A172 (cell line): ENCODE measurements at places on chromosomes 5 and 9. TPM values are rescaled to one million over a fixed set of nuclear protein-coding genes. Genes with fewer than 3 reads are reported as not detected.

The CCNH gene
- total RNA-seq, result 129 and 160 TPM in 2 replicates

The NOXA1 gene
- 1.7 and 3.3 TPM in 2 replicates for total RNA-seq

The PRR16 gene
- 1.9 and 4.0 TPM in 2 replicates for total RNA-seq

The LRRC19 gene
- total RNA-seq, result not detected in 2 replicates

The TXNDC15 gene
- total RNA-seq, result 109 and 130 TPM in 2 replicates

The FAM53C gene
- total RNA-seq, result 25.4 and 30.7 TPM in 2 replicates

The NIPAL4 gene
- 1.2 and 1.5 TPM in 2 replicates for total RNA-seq

The CCDC171 gene
- total RNA-seq, result 1.4 and 4.5 TPM in 2 replicates

The TOR4A gene
- total RNA-seq, result 79.6 and 94.5 TPM in 2 replicates

The DAB2IP gene
- total RNA-seq, result 15.8 and 19.1 TPM in 2 replicates

The FOXI1 gene
- 0.10 TPM in 1 of 2 replicates, not detected in the other for total RNA-seq

The REEP2 gene
- total RNA-seq, result 37.7 and 43.5 TPM in 2 replicates

The FBP1 gene
- 0.12 TPM in 1 of 2 replicates, not detected in the other for total RNA-seq

The CCDC183 gene
- total RNA-seq, result 0.45 and 0.55 TPM in 2 replicates

The PAPPA gene
- 0.02 TPM in 1 of 2 replicates, not detected in the other for total RNA-seq

The SPAG8 gene
- total RNA-seq, result 0.21 and 0.29 TPM in 2 replicates

The ADAMTS13 gene
- 0.43 and 1.6 TPM in 2 replicates for total RNA-seq

DNA sequence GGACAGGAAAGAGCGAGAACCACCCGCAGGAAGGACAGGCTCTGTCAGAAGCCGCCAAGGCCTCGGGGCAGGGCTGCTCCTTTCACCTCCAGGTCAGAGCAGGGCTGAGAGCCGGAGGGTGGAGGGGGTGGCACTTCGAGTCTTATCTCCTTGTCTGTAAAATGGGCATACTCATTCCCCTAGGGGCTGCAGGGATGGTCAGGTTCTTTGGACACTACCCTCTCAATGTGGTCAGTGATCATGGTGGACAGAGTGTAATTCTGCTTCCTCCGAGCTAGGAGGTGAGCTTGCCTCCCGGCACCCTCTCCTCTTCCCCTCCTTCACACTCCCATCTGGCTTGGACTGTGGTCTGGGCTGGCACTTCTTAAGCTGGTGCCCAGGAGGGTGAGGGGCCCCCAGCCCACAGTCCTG, 39.6 kb downstream of the RGS3 start:
- DNase-seq, result no peak

GRCh38 chr9:128253140-128253990, 22.4 kb downstream of the GOLGA2 start:
- no peak for DNase-seq

- no peak for DNase-seq
These were observed 259.2 kb downstream of the PDZD2 start for GRCh38 chr5:31898036-31898632.

- DNase-seq, result no peak
These were observed 67.4 kb downstream of the UNC13B start for GRCh38 chr9:35229066-35229778.

GRCh38 chr9:78615372-78615771, 318.4 kb downstream of the PSAT1 start:
- DNase-seq, result no peak

GRCh38 chr5:10778179-10778910, 17.3 kb upstream of the DAP start:
- DNase-seq, result no peak

GRCh38 chr5:123125962-123126732, 37.1 kb downstream of the PRDM6 start:
- DNase-seq, result peak; percentile 65

- peak; percentile 67 for DNase-seq
These were observed 61.3 kb downstream of the DROSHA start for GRCh38 chr5:31470608-31471007.

DNA sequence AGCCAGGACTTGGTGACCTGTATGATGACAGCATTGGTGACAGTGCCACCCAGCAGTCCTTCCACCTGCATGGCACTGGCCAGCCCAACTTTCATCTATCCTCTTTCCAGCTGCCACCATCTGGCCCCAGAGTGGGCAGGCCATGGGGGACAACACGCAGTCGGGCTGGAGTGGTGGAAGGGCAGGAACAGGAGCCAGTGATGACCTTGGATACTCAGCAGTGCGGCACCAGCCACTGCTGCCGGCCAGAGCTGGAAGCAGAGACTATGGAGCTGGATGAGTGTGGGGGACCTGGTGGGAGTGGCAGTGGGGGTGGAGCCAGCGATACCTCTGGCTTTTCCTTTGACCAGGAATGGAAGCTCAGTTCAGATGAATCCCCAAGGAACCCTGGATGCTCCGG, 56.9 kb downstream of the RUSC2 start:
- no peak for DNase-seq

- DNase-seq, result no peak
These were observed 216.8 kb upstream of the PANK3 start for GRCh38 chr5:168796000-168796399.

DNA sequence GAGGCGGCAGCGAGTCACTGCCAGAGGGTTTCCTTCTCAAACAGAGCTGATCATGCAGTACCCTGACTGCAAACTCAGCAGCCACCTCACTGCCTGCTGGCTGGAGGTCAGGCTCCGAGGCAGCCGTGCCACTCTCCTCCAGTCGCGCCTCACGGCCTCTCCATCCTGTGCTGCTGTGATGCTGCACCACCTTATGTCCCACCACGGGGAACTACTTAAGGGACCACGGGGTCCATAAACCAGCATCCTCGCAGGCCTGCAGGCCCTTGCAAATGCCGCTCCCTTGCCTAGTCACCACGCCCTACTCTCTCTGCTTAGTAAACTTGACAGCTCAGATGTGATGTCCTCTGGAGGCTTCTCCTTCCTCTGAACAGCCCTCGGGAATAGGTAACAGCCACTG, 99.2 kb downstream of the CRB2 start:
- DNase-seq, result no peak

DNA sequence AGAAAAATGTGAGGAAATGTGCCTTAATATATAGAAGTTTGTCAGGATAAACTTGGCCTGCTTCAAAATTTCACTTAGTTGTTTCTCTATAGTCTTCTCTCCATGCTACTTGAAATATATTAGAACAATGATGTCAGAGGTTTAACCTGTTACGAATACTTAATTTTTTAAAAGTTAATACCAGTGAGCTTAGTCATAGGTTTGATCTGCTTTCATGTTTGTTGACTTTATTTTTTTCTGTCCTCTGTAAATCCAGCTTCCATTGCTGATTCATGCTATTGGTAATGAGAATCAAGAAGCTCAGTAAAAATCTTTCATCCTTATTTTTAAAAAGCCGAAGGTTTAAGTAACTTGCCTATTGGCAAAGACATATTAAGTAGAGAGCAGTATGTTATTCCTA, 27.9 kb downstream of the BDP1 start:
- DNase-seq, result peak; percentile 75

- peak; percentile 20 for DNase-seq
These were observed 465.2 kb upstream of the RGMB start for GRCh38 chr5:98308231-98308630.

DNA sequence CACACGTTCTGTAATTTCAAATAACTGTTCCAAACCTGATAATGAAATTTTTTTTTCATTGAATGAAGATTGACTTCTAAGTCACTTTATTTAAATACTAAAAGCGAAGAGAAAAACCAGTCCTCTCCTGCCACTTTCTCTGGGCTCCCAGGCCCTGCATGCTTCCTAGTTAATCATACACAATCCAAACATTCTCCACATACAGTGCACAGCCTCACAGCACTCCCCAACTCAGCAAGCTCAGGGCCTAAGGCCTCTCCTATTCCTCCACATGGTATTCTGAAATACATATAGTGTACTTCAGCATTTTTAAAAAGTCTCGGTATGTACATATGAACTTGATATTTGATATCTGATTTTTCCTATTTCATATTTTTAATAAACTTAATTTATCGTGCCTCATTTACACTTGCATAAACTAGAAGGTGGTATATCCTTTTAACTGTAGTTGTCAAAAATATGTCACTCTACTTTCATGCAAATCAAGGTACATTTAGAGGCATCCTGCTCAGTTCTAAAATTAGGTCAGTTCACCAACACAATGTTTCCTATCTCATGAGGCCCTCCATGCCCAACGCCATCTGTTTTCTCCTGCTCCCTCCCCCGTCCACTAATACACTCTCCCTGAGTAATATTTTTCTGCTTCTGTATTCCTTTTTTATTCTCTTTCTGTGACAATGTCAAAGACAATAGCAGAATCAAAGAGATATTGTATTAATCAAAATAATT, 206.7 kb downstream of the ARRDC3 start:
- no peak for DNase-seq

- DNase-seq, result no peak
These were observed 188.2 kb downstream of the TRIO start for GRCh38 chr5:14331386-14331781.

DNA sequence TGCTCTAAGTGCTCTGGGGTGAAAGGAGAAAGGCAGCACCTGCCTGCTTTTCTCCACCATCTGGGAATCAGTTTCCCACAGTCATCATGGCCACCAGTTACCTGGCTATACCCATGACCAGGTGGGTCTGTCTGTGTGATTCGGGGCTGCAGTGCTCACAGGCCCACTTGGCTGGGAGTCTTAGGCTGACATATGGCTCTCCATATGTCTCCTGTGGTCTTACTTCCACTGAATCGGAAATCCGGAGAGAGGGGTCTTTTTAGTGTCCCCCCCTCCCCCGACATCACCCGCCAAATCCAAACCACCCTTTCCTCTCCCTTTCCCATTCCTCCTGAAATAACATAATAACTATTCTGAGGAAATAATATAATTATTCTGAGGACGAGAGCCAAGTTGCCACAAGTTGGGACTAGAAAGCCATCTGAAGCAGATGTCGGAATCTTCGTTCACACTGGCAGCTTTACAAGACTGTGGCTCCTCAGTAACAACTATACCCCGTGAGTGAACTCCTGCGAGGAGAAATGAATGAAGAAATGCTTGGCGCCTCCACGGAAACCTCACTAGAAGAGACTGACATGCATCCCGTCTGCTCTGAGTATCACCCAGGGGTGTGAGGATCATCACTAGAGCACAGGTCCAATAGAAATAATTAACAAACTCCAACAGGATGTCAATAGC, 143.4 kb downstream of the MYO10 start:
- DNase-seq, result no peak

DNA sequence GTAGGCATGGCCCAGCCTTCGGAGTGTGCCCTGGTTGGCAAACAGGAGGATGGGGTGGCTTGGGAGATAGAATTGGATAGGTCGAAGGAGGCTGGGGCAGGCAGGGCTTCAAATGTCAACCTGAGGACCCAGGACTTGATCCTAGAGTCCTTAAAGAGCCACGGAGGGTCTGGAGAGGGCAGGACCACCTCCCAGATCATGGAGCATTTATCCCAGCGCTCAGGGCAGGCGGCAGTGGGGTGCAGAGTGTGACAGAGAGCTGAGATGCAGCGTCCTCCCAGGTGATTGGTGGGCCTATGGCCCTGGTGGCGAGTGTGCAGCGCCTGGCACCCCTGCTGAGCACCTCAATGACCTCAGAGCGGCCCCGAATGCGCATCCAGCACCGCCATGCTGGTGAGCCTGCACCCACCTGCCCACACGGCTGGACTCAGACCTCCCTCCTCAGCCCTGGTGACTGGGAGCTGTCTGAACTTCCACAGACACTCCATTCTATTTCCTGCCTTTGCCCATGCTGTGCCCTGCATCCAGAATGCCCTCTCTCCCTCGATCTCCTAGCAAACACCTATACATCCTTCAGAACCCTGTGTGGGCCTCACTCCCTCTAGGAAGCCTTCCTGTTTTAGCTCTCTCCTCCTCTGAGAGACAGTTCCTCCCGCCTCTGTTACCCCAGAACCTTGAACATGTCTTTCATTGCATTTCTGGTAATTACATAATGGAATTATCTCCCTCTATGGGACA, 6.3 kb downstream of the ADGRD2 start:
- DNase-seq, result no peak

DNA sequence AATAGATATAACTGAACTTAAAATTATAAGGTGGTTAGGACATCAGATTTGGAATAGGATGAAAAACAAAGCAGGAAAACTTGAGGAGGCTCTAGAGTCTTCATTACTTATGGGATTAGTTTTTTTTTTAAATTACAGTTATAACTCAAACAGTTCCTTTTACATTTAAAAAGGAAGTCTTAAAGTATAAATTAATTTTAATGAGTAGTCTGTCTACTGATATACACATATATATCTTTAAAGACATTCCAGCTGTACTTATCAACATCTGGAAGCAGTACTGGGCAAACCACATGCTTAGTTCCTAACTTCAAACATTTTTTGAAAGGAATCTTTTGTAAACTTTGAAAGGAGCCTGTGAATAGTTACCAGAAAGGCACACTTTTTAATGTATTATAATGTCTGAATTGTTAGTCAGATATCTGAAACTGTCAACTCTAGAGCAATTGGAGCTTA, 6.0 kb downstream of the ACTBL2 start:
- DNase-seq, result no peak

- DNase-seq, result no peak
These were observed 1.3 kb upstream of the ZER1 start for GRCh38 chr9:128773049-128773448.

GRCh38 chr5:157487358-157487757, 27.3 kb downstream of the NIPAL4 start:
- DNase-seq, result no peak

DNA sequence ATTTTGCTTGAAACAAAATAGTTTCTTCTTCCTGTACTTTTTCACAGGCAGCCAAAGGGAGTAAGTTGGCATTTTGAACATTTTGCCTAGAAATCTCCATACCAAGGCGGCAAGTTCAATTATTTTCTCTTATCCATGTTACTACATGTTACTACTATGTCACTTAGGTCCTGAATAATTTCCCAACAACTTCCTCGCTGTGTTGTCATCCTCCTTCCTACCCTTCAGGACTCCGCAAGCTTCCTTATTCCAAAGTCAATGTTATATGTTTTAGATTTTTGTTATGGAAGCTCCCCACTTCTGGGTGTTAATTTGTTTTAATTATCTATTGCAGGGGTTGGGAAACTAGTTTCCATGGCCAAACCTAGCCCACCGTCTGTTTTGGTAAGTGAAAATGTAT, 9.9 kb upstream of the B4GALT1 start:
- no peak for DNase-seq

GRCh38 chr5:56064984-56065383, 70.2 kb upstream of the IL6ST start:
- DNase-seq, result no peak

- DNase-seq, result no peak
These were observed 311.2 kb upstream of the PIK3R1 start for GRCh38 chr5:67904366-67904765.

DNA sequence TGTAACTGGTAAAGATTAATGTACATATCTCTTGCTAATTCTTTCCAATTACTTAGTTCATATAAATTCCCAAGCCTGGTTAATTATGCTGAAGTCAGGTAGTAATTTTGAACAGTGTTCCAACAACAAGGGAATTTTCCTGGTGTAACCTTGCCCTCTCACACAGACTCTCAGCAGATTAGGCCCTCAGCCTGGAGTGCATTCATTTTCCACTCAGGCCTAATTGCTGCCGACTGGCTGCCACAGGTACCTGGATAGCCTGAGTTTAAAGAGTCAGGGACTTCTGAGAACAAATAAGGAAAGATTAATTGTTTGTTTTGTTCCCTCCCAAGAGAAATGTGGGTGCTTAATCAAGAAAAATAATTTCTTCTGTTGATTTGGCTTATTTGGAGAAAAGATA, 71.4 kb downstream of the PPIC start:
- DNase-seq, result no peak
